ENCODE measurements at places on chromosomes 1 and 21.

- no peak for DNase-seq
Measured at GRCh38 chr1:116777831-116778830, 23.9 kb downstream of the CD2 start.

GRCh38 chr1:241503444-241503843, 16.1 kb downstream of the FH start:
- DNase-seq, result no peak

DNA sequence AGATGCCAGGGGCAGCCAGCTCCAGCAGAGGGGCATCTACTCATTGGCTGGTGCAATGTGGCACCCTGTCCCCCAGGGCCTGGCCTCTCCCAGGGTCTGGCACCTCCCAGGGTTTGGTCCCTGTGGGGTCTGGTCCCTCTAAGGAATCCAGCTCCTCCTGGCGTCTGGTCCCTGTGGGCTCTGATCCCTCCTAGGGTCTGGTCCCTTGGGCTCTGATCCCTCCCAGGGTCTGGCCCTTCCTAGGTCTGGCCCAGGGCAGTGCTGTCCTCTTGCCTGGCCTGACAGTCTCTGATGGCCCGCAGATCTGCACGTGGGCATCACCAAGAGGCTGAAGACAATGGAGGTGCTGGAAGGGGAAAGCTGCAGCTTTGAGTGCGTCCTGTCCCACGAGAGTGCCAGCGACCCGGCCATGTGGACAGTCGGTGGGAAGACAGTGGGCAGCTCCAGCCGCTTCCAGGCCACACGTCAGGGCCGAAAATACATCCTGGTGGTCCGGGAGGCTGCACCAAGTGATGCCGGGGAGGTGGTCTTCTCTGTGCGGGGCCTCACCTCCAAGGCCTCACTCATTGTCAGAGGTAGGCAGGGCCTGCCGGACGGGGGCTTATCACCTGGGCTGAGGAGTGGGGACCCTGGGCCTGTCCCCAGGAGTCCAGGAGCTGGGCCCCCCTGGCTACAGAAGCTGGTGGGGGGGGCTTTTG, 73.9 kb downstream of the OBSCN start:
- DNase-seq, result no peak

DNA sequence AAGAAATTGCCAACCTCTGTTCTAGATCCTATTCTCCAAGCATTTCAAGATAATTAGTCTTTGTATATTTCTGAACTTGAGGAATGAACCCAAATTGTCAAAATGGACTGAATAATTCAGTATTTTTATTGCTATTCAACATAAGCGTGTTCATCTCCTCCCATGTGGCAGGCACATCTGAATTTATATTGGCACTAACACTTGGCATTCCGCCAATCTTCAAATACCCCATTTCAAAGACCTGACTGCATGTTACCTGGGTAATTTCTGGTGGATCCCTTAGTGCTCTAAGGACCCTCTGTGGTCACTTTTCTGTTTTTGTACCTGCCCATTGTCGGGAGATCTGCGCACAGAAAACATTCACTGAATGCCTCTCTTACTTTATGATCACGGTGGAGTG, 66.6 kb downstream of the BACE2 start:
- no peak for DNase-seq

DNA sequence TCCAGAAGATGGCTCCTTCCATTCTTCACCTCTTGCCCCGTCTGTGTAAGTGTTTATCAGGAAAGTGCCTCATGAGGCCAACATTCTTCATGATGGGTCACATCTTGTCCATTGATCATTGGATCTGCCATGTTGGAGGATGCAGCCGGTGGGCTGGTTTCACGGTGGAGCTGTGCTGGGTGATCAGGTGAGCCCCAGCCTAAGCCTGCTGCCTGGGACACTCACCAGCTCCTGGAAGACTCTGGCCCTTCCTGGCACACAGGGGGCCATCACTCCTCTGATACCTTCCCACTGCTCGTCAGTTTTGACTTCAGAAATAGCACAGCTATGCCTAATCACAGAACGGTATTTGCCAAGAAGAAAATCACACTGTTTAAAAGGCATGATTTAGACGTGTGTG, 38.3 kb downstream of the UBASH3A start:
- DNase-seq, result no peak

- peak; percentile 57 for DNase-seq
Measured at GRCh38 chr1:104648269-104648691, 898.6 kb downstream of the AMY1C start.

- DNase-seq, result no peak
Measured at GRCh38 chr1:228751360-228752098, 16.2 kb downstream of the RHOU start.

DNA sequence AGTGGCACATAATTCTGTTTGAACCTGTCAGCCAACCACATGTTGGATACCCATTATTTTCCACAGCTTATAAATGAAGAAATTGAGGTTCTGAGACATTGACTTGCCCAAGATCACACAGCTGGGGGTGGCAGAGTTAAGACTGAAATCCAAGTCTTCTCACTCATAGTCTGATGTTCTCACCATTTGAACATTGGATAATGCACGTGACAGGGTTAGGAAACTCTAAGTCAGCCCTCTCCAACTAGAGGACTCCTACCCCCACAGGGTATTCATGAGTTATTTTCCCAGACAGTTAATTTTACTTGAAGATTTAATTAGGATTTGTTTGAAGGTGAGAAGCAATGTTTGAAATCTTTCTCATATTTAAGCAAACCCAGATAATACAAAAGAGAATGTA, 38.1 kb upstream of the C1orf105 start:
- DNase-seq, result no peak

- no peak for DNase-seq
Measured at GRCh38 chr1:24203404-24203803, 16.3 kb upstream of the IFNLR1 start.

- DNase-seq, result no peak
Measured at GRCh38 chr1:231428377-231428776, 6.3 kb upstream of the EGLN1 start.

GRCh38 chr1:116699605-116700004, 32.1 kb upstream of the IGSF3 start:
- DNase-seq, result no peak

DNA sequence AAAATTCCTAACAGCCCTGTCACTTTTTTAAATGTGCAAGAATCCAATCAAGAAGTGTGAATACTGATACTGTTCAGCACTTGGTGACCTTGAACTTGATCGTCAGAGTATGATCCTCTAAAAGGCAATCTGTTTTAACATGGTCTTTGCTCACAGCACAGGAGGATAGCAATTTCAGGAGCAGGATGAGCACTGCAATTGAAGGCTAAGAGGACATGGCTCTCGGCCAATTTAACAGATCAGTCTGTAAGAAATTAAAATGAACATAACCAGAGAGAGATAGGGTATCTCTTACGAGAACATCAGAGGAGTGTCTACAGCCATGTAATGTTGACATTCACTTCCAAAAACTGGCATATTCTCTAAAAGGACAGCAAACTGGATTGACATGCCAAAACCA, 243.1 kb downstream of the LTN1 start:
- DNase-seq, result no peak

GRCh38 chr1:68442006-68442405, 7.7 kb downstream of the RPE65 start:
- DNase-seq, result no peak

- peak; percentile 74 for DNase-seq
Measured at GRCh38 chr21:31872452-31873274, at the start of gene HUNK. Gene HUNK, plus strand, starts transcription at chr21:31873020. Its CDS starts 655 bp downstream, at chr21:31873675.

DNA sequence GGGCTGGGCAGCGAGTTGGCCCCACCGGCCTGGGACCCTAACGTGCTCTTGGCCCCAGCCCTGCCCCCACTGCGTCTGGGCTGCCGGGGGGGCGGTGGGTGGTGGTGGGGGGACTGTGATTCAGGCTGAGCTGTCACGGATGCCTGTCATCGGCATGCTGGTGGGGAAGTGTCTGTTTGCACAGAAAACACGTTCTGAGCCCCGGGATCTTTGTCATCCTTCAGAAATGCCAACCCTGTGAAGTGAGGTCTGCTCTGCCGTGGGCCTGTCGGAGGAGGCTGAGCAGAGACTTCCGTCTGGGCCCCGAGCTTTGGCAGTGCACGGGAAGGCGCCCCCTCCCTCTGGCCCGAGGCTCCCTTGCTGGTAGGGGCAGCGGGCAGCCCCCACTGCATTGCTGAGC, 24.3 kb upstream of the PLCH2 start:
- DNase-seq, result no peak

- DNase-seq, result no peak
Measured at GRCh38 chr1:241926141-241926540, 31.4 kb upstream of the BECN2 start.

DNA sequence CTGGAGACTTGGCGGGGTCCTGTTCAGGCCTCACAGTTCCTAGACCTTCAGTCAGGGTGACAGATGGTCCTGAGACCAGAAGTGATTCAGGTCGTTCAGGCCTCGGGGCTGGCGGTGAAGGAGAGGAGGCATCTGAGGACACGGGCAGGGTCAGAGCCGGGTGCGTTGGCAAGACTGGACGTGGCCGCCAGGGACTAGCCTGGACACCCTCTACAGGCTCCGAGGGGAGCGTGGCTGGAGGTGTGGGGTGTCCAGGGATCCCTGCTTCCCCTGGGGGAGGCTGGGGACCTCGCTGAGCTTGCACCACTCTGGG, 64.0 kb upstream of the TARDBP start:
- DNase-seq, result no peak

DNA sequence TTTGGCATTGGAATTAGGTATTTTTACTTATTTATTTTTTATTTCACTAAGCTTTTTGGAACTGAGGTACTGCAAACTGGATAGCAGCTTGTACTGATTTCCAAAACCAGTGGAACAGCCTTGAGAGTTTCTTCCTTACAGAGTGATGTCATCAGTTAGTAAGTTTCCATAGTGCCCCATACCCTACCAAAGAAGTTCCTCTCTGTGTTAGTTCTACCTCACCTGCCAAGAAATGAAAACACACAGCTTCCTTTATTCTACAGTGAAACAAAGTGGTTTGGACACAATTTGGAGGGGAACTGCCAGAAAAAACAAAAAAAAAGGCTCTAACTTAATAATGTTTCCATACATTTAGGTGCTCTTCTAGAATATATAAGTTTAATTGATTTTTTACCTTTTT, 430.9 kb upstream of the ADGRL2 start:
- DNase-seq, result no peak

DNA sequence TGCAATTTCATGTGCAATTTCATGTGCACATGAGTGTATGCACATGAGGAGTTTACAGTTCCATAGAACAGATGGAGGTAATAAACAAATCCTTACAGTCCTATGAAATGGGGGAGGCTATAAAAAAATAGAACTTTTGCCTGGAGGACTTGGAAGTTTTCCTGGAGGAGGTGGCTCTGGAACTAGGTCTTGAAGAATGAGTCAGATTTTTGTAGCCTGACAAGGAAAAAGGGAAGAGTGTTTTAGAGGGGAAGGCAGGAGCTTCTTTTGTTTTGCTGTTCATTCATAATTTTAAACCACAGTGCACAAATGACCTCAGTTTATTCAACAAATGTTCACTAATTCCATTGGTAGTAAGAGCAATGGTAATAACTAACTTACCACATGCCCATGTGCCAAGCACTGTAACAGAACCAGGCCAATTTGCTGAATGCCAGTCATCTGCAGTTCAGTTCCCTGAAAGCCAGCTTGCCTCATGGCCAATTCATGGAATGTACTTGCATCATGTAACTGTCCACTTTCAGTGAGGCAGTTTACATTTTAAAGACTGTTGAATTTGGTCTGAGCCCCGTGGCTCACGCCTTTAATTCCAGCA, 2.7 kb downstream of the DIO1 start:
- DNase-seq, result no peak

DNA sequence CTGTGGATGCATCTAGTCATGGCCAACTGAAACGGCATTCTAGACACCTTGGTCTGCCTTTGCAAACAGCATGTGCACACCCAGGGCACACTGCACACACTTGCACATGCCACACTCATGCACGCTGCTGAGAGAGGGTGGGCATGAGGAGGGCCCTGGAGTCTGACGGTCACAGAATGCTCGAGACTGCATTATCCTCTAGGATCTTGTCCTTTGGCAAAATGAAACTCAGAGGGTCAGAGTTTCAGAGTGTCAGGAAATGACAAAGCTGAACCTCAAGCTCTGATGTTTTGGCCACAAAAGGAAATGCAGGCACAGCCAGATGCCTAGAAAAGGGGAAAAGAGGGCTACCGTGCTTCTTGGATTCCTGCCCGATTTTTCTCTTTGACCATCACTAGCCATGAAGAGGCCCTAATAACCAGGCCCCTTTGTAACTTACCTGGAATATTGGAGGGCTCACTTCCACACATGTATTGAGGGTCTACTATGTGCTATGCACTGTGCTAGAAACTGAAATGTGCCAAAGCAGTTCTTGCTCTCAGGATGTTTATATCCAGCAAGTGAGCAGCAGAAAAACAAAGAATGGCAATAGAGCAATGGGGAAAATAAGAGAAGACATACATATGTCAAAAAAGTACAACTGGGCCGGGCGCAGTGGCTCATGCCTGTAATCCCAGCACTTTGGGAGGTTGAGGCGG, 65.4 kb downstream of the TOMM20 start:
- DNase-seq, result no peak

DNA sequence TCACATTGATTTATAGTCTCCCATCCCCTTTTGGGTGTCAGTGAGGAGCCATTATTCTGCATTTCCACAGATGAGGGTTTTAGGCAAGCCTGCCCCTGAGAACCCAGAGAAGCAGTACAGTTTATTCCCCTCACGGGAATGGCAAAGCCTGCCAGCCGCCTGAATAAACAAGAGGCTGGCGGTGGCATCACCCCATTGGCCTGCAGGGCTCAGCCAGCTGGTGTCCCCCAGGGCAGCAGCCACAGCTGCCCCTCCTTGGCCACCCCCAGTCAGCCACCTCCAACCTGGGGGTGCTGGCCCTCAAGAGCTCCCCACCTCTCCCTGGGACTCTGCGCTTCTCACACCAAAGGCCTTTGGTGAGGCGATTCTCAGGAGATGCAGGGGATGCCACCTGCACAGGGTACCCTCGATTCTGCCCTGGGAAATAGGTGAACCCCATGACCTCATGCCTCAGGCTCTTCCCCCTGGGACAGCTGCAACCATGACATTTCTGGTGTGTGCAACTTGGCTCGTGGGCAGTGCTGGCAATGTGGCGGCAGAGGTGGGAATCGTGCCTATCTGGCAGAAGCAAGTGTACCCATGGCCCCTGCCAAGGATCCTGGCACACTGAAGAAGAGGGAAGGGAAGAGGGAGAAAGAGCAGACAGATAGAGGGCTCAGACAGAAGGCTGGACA, 14.0 kb downstream of the OLFML2B start:
- no peak for DNase-seq

GRCh38 chr1:68051475-68051874, 1.0 kb upstream of the DIRAS3 start:
- DNase-seq, result no peak

DNA sequence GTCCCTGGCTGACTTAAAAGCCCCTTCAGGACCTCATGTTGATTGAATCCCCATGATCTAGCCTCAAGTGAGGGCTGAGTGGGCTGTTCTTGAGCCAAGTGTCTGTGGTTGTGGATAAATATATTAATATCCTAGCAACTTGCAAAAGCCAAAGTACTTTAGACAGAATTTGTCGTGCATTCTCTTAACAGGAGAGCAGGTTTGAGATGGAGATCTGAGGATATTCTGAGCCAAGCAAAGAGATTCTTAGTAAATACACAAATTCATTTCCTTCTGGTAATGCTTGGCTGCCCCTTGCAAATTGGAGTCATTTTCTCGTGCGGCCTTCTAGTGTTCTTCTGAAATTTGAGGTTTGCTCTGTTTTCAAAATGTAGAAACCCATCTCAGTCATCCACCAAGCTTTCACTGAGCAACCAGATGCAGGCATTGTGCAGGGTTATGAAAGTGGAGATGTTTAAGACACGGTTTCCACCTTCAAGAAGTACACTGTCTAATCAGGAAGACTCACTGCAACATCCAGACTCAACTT, 242.1 kb upstream of the JUN start:
- DNase-seq, result no peak

Data from NCI-H1436 (cell line).